NCI-H748 treated with DMSO at 0.1 percent for 48 hours (cell line): ENCODE measurements at places on chromosomes 5 and 9.

DNA sequence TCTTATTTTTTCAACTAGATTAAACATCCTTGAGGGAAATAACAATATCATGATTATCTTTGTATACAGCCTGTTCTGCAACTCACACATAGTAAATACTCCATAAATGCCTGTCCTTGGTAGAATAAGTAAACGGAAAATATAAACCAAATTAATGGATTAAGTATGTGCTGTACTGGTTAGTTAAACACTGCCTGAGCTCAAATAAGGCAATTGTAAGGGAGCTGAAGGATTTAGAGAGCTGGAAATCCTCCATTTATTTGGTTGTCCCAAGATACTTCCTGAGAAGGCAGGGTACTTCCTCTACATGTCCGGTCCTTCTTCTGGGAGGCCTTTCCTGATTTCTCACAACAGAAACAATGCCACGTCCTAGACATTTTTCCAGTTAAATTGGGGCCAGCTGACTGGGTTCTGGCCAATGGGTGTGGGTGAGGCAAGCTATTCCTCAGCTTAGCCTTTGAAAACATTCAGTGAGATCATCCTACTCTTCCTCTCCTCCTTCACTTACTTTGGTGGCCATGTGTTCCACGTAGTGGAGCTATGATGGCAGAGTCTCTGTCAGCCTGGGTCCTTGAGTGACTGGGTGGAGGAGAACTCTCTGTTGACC, 8.5 kb upstream of the C1QTNF3 start:
- DNase-seq, result no peak

DNA sequence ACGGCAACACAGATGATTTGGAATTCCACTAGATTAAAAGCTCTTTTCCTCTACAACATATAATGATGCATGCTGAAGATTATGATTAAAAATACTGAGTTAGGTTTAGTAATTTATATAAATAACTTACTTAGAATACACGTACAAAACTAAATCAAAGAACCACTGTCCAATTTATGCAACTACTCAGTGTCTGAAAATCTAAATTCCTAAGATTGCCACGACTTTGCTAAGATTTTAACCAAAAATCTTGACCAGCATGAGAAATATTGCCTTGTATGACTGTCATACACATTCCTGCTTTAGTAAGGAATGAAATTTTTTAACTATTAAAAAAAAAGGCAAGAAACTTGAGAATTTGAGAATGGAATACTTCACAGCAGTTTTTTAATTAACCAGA, 292.4 kb downstream of the ZNF608 start:
- DNase-seq, result no peak

DNA sequence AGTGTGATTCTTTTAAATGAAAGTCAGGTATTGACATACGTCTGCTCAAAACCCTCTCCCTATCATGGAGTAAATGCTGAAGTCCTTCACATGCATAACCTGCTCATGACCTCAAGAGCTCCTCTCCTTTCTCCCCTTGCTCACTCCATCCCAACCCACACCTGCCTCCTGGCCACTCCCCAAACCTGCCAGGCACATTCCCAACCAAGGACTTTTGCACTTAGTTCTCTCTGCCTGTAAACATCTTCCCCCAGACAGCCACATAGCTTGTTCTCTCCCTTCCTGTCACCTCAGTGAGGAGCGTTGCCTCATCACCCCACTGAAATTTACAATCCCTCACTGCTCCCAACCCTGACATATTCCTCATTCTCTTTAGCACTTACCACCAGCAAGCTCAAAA, 8.7 kb downstream of the SETD9 start:
- DNase-seq, result no peak

GRCh38 chr9:36991516-36992134, 42.4 kb downstream of the PAX5 start:
- DNase-seq, result peak; percentile 39

DNA sequence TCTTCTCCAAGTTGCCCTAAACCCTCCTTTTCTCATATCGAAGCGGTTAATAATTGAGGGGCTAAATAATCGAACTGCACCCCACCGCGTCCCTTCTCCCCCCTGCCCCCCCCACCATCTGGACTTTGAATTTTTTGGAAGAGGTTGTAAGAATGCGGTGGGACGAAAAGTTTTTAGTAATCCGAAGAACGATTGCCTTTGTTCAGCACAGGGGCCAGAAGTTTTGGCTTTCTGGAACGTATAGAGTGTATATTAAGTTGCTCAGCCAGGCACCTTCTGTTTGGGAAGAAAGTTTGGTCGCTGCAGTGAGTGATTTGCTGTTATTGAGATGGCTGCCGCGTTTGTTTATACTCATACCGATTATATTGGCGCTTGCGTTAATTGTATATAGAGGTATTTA, 518 bp downstream of the ERBIN start:
- DNase-seq, result peak; percentile 32

GRCh38 chr5:75756981-75757380, 39.7 kb upstream of the POC5 start:
- no peak for DNase-seq

- DNase-seq, result no peak
These were observed 16.5 kb upstream of the RLN2 start for GRCh38 chr9:5321058-5321457.

DNA sequence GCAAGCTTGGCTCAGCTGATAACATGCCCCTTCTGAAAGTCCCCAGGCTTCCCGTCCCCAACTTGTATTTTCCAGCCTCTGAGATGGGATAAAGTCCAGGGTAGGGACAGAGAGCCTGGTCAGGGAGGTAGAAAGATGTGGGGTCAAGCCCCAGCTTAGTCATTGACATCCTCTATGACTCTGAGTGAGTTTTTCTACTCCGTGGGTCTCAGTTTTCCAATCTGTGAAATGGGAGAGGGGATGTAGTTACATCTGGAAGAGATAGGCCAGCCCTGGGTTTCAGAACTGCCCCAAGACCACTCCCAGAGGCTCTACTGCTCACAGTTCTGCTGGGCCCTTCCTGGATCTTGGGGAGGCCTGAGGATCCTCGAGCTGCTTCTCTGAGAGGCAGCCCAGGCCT, 3.1 kb downstream of the GPRIN1 start:
- DNase-seq, result no peak

DNA sequence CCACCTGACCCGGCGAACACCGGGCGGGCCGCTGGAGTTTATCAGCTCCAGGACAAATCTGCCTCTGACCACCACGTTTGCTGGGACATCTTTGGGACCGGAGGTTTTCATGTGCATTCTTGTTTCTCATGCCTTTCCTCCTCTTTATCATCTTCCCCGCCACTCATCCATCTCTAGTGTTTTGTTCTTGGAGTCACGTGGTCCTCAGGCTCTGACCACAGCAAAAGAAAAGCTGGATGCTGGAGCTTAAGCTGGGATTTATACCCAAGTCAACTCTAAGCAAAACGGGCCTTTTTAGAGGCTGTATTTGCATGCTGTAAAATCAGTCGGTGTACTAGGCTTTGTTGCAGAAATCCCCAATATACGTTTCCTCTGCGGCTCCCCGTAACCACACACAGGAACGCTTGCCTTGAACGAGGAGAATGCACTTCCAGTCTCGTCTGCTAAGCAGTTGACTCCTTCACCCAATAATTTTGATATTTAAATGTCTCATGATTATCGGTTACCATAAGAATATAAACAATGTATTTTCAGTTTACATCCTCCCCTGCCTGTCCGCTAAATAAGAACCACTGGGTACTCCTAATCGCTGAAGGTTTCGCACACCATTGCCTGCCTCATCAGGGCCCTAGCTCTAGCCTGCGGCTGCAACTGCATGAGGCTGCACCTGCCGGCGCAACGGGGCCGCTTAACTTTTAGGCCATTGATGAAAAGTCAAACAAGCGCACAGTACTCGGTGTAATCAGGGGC, 560 bp upstream of the NDUFS6 start:
- DNase-seq, result peak; percentile 96

- DNase-seq, result peak; percentile 44
These were observed 31.4 kb downstream of the COL15A1 start for GRCh38 chr9:98974994-98975712.

DNA sequence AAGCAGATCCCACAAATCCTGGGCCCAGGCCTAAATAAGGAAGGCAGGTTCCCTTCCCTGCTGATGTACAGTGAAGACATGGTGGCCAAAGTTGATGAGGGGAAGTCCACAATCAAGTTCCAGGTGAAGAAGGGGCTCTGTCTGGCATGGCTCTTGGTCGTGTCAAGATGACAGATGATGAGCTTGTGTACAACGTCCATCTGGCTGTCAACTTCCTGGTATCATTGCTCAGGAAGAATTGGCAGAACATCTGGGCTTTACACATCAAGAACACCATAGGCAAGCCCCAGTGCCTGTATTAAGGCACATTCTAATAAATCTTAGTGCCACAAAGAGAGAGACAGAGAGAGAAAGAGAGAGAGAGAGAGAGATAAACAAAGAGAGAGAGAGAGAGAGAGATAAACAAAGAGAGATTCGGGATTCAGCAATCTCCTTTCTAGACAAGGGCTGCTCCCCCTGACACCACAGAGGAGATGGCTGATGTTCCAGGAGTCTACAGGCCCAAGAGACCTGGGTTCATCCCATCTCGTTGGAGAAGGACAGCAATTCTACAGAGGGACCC, 45.5 kb upstream of the HSPA9 start:
- no peak for DNase-seq

DNA sequence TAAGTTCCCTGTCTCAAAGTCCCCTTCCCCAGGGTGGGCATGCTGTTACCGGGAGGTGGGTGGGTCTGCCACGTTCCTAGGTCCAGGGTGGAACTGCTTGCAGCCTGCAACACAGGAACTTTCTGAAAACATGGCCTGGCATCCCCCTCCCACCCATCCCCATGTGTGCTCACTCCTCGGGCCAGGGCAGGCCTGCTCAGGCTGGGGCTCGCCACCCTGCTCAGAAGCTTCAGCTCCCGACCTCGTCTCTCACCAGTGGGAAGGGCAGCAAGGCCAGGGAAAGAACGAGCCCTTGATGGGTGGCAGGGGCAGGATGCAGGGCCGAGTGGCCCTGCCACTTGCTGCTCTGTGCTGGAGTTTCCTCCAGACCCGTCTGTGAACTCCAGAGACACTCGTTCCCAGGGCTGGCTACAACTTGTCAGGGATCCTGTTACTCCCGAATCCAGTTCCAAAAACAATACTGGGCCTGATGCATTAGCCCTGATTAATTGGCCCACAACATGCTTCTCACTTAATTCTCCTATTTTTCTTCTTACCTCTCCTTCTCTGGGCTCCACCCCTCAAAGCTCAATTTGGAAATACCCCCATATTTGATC, 197.3 kb downstream of the SLIT3 start:
- no peak for DNase-seq

DNA sequence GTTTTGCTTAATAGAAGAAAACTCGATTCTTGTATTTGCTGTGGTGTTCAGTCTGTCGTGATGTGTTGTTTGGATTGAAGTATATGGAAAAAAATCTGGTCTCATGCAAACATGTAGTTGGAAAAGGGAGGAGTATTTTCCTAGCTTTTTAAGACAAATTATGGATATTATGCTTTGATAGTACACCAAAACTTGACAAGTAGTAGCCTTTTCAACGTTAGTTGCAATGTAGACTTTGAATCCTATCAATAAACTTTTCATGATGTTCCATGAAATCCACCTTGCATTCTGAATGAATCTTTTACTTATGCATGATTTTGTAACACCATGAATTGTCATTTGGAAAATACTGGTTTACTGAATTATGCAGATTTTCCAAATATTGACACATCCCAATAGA, 64.2 kb downstream of the LHX2 start:
- no peak for DNase-seq
